ENCODE measurements at places on chromosomes 1 and 21.

GRCh38 chr1:46757247-46757955 is 38.5 kb upstream of the EFCAB14 start:
- no peak for DNase-seq

GRCh38 chr1:85259912-85260274 is 431 bp upstream of the C1orf52 start:
- no peak for DNase-seq

DNA sequence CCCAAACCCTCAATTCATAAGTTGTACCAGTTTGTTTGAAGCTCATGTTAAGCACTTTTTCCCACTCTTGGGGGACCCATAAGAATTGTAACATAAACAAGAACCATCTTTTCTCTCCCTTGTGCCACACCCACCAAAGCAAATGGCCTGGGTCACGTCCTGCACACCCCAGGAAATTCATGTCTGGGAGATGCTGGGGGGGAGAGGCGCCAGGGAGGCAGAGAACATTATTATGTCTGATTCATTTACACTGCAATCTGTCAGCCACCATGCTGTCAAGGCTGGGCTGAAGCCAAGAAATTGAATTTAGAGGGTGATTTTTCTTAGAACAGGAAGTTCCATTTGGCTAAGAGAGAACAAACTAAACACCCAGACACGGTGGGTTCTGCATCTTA is 37.2 kb upstream of the IPO9 start:
- DNase-seq, result no peak

DNA sequence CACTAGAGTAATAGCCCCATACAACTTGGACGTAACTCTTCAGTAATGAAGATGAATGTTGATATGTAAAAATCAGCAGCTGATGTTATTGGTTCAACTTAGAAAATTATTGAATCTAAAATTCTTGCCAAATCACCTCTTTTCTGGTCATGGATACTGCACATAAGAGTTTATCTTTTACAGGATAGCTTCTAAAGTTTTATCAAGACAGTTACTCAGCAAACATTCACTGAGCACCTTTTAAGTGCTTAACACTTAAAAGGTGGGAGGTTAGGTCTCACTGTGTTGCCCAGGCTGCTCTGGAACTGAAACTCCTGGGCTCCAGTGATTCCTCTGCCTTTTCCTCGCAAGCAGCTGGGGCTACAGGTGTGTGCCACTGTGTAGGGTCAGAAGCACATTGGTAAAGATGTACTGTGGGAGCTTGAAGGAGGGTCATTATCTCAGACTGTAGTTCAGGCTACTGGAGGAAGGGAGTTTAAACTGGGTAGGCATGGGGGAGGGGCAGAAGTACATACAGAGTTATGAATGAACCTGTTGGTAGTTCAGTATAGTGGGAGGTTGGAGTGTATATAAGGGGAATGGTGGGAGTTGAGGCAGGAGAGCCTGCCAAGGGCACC is 2.0 kb downstream of the MPZL1 start:
- DNase-seq, result no peak

DNA sequence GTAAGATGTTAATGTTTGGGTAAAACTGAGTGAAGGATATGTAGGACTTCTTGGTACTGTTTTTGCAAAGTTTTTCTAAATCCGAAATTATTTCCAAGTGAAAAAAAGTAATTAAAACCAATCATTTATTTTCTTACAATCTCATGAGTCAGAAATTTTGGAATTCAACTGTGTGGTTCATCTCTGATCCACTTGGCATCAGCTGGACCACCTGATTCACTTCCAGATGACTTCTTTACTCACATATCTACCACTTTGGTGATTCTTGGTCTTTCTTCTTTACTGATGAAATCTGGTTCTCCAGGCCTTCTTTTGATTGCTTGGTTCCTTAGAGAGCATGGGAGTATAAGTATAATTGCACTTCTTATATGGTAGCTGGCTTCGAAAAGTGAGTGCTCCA is 254.9 kb upstream of the CACYBP start:
- DNase-seq, result no peak

GRCh38 chr1:8903410-8903809 is 24.9 kb upstream of the ENO1 start:
- DNase-seq, result no peak

- DNase-seq, result no peak
Observed at GRCh38 chr1:195999022-195999421, 609.2 kb downstream of the KCNT2 start.

- DNase-seq, result peak; percentile 99
Observed at GRCh38 chr1:159077120-159077961, 775 bp upstream of the AIM2 start.

- no peak for DNase-seq
Observed at GRCh38 chr1:109636201-109636952, 16.7 kb downstream of the AMPD2 start.

DNA sequence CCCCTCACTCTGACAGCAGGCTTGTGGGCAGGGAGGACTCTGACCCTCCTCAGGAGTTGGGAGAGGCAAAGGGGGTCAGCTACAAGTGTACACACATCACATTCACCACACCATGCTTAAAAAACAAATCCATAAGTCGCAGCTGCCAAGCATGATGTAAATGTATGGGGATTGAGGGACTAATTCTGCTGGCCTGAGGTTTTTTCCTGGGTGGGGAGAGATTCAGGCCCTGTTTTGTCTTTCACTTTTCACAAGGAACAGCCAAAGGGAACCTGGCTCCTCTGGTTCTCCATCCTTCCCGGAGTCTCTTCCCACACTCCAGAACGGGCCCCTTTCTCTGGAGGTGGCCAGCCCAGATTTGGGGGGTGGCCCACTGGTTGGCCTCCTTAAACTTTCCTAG is 1.3 kb upstream of the MTARC2 start:
- no peak for DNase-seq

DNA sequence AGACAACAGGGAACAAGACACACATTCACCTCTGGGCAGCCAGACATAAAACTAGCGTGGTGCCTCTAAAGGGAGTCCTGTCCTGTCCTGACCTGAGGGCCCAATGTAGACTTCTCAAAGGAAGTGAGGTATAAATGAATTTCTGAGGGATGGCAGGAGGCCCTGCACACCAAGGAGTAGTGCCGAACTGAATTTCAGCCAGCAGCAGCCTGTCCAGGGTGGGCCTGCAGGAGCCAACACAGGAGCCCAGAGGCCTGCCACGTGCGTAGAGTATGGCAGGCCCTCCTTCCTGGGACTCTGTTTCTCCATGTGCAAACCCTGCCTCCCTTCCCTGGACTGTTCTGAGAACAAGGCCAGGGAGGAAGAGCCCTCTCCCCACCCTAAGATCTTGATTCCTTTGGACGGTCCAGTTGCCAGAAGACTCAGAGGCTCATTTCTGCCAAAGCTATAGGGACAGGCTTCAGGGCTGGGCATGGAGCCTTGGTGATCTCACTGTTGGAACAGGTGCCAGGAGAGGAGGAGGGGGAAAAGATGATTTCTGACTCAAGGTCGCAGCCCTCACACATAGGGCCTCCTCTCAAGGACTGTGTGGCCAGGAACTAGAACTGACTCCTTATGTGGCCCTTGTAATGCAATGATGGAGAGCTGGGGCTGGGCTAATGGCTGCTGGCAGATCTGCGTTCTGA is 1.8 kb upstream of the FABP3 start:
- no peak for DNase-seq

GRCh38 chr1:203327684-203328457 is 22.6 kb downstream of the BTG2 start:
- no peak for DNase-seq

GRCh38 chr1:155218854-155219591 is 10.5 kb downstream of the MTX1 start:
- no peak for DNase-seq

DNA sequence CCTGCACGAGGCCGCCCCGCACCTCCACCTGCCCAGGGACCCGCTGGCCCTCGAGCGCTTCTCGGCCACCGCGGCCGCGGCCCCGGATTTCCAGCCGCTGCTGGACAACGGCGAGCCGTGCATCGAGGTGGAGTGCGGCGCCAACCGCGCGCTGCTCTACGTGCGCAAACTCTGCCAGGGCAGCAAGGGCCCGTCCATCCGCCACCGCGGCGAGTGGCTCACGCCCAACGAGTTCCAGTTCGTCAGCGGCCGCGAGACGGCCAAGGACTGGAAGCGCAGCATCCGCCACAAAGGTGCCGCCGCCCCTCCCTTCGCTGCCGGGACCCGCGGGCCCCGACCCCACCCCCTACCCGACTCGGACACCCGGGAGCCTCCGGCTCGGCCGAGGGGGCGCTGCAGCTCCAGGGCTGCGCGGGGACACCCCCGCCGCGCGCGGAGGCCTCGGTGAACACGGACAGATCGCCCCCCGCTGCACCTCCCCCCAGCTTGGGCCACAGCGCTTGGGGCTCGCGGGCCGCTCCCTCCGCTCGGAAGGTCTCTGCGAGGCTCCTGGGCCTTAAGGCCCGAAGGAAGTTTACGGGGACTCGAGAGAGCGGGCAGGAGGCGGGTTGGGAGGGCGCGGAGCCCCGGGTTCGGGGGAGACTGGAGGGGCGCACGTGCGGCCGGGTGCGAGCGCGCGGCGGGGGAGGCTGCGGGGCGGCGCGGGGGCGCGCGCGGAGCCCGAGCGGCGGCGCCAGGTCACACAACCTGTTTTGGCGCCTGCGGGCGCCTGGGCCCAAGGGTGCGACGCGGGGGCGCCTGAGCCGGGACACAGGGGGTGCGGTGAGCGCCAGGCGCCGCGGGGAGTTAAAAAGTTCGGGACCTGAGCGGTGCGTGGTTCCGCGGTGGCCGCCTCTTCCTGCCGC is 1.2 kb downstream of the SAMD11 start:
- no peak for DNase-seq

DNA sequence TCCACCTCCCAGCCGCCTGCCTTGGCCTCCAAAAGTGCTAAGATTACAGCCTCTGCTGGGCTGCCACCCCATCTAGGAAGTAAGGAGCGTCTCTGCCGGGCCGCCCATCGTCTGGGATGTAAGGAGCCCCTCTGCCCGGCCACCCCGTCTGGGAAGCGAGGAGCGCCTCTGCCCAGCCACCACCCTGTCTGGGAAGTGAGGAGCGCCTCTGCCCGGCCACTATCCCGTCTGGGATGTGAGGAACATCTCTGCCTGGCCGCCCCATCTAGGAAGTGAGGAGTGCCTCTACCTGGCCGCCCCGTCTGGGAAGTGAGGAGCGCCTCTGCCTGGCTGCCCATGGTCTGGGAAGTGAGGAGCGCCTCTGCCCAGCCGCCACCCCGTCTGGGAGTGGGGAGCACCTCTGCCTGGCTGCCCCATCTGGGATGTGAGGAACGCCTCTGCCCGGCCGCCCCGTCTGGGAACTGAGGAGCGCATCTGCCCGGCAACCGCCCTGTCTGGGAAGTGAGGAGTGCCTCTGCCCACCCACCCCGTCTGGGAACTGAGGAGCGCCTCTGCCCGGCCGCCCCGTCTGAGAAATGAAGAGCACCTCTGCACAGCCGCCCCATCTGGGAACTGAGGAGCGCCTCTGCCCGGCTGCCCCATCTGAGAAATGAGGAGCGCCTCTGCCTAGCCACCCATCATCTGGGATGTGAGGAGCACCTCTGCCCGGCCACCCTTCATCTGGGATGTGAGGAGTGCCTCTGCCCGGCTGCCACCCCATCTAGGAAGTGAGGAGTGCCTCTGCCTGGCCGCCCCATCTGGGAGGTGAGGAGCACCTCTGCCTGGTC is 137.8 kb upstream of the PALMD start:
- DNase-seq, result no peak

GRCh38 chr1:17184161-17184665 is 20.7 kb upstream of the PADI1 start:
- no peak for DNase-seq

DNA sequence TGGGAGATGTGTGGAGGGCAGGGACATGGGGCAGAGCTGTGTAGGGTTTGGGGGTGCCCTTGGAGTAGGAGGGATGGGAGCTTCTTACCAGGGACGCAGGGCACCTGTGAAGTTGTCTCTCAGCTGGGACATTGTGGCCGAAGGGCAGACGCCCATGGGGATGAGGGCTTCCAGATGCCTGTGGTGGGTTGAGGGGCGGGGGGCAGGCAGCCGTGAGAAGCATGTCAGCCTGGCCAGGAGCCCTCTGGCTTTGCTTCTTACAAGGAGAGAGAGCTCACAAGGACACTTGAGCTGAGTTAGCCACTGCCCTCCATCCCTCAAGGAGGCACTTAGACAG is 8.5 kb downstream of the A3GALT2 start:
- DNase-seq, result no peak

GRCh38 chr21:20592463-20592862 is 405.7 kb upstream of the NCAM2 start:
- DNase-seq, result no peak

DNA sequence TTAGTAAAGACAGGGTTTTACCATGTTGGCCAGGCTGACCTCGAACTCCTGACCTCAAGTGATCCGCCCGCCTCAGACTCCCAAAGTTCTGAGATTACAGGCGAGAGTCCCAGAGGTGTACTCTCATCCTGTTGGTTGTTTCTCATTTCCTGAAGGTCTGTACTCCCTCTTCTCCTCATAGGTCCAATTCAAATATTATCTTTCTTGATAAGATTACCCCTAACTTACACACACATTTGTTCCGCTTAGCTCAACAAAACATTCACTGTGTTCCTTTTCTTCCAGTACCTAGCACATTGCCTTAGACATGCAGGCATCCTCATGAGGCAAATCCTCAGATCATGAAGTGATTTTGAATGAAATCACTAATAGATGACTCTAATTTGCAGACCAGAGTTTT is 72.4 kb upstream of the SSX2IP start:
- DNase-seq, result no peak

DNA sequence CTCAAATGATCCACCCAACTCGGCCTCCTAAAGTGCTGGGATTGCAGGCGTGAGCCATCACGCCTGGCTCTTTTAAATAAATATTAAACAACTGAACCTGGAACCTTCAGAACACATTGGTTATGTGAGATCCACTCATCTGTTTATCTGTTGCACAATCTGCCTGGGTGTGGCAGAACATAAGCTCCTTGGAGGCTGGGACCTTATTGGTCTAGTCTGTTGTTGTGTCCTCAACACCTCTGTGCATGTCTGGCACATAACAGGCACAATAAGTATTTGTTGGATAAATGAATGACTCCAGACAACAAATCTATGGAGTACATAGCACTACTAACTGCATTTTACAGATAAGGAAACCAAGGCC is 4.1 kb upstream of the NBL1 start:
- DNase-seq, result no peak

DNA sequence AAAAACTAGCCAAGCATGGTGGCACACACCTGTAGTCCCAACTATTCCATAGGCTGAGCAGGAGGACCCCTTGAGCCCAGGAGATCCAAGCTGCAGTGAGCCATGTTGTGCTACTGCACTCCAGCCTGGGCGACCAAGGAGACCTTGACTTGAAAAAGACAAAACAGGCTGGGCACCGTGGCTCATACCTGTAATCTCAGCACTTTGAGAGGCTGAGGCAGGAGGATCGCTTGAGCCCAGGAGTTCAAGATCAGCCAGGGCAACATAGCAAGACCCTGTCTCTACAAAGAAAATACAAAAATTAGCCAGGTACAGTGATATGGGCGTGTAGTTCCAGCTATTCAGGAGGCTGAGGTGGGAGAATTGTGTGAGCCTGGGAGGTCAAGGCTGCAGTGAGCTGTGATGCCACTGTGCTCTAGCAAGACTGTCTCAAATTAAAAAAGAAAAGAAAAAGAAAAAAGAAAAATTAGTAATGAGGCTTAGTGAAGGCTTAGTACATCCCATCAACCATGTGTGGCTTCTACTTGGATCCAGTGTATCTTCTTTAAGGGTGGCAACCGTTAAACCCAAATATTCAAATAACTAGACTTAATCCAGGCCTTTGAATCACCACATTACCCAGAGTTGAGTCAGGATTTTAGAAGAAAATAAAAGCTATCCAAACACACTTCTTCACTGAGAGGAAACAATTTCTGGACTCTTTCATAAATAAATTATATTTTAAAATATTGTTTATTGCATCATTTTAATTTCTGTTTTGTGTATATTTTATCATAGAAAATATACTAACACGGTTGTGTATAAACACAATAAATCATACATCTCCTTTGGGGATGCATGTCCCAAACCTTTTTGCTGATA is 74.3 kb upstream of the RAB4A start:
- no peak for DNase-seq

- no peak for DNase-seq
Observed at GRCh38 chr1:214471458-214471857, 79.9 kb downstream of the PTPN14 start.

Data from stimulated activated CD4-positive, alpha-beta T cell treated with anti-CD3 and anti-CD28 coated beads, Interleukin-1b, Interleukin-23, amount 100 ng/mL, for 1 hour (primary cell).